NCI-H2171 (cell line): ENCODE measurements at places on chromosomes 1 and 21.

DNA sequence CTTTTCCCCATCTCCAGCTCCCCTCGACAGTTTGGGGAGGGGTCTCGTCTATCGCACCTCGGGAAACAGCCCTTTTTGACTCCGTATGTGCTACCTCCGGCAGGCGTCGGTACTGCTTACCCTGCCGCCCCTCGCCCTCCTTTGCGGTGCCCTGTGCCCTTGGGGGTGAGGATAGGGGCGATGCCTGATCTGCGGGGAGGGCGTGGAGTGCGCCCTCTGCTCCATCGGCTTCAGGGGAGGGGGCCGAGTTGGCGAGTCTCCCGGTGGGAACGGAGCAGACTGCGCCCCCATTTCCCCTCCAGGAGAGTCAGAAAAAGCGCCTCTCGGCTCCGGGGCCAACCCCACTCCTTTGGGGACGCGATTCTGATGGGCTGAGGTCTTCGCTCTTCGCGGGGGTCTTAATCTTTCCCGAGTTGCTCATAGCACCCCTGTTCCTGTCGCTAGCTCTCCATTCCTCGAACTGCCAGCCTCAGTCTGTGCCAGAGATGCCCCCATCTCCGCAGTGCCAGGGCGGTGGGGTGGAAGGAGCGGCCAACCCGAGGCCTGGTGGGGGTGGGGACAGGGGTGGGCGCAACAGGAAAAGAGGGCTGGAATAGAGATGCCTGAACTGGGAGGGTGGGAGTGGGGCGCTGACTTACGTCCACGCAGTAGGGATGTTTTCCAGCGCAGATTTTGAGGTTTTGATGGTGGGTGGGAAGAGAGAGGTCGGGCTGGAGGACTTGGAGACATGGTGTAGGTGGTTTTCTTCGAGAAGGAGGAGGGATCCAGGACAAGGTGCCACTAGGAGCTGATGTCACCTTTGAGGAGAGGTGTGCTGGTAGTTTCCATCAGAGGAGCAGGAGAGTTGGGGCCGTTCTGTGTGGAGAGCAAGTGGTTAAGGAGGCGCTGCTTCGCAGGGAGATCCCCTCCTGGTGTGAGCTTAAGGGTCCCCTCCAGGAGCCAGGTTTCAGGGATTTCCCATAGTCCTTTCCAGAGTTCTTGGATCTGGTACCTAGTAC is 674 bp downstream of the PPFIA4 start:
- DNase-seq = no peak

GRCh38 chr1:172755099-172755498 is 96.2 kb downstream of the FASLG start:
- DNase-seq = no peak

DNA sequence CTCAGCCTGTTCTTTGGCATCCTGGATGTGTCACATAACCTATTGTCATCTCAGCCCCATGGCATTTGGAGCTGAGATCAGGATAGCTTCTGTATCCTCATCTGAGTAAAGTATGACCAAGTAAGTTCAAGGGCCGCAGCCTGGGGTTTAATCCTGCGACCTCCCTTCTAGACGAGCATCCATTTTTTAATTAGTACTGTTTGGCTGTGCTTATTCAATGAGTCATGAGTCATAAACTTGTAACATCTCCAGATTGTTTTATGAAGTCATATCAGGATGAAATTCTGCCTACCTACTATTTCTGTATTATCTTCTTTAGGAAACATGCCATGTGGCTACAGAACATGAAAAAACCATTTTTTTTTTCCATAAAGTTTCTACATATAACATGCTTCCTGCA is 119.1 kb downstream of the ERG start:
- no peak for DNase-seq

DNA sequence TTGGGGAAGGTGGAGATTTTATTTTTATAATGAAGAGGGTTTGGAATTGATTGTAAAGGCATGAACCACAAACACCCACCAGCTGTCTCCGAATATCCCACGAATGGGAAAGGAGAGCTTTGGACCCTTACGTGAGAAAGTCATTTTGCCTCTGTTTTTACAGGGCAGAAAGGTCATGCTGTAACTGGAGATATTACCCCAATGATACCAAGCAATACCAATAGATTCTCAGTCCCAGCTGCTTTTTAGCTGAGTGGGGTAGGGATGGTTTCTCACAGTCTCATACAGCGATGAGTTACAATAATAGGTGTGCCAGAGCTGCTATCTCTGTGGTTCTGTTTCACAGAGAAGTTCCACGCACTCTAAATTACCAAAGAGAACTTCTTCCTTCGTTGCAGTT is 8.8 kb upstream of the F3 start:
- no peak for DNase-seq

GRCh38 chr1:97034651-97035050 is 313.1 kb downstream of the PTBP2 start:
- no peak for DNase-seq

GRCh38 chr1:245654460-245655050 is 499.8 kb downstream of the KIF26B start:
- DNase-seq = no peak

DNA sequence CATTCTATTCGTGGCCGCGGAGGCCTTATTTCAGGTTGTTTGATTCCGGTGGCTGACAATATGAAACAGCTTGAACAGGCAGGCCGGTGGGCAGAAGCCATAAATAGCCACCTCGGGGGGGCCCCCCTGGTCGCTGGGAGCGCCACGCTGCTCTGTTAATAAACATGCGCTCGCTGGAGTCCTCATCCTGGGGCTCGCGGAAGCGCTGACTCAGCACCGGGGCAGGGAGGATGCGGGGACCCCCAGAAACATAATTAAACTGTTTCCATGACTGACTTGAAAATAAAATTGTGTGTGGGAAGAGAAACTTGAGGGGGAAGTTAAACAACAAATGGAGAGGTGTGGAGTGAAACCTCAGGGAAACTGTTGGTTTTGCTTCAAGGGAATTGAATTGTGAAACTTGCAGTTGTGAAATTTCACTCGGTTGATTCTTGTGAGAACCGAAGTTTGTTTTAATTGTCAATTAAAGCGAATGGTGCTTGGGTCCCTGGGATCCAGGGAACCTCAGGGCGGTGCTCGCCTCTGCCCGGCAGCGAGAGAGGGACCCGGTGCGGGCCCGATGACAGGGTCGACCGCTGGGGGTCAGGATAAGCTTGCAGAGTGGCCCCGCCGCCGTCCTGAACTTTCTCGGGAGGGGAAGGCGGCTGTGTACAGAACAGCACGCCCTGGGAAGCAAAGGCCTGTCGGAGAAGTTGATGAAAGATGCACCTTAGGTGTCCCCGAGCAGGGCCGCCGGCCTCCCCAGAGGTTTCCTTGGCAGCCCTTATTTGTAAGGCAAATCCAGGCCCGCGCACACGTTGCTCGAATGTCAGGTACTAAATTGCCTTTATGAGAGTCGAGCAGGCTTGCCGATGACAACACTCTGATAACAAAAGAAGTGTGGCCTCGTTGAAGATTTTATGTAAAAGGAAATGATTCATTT is 176.9 kb upstream of the LMO4 start:
- no peak for DNase-seq

GRCh38 chr1:7247791-7248548 is 462.7 kb downstream of the CAMTA1 start:
- no peak for DNase-seq

DNA sequence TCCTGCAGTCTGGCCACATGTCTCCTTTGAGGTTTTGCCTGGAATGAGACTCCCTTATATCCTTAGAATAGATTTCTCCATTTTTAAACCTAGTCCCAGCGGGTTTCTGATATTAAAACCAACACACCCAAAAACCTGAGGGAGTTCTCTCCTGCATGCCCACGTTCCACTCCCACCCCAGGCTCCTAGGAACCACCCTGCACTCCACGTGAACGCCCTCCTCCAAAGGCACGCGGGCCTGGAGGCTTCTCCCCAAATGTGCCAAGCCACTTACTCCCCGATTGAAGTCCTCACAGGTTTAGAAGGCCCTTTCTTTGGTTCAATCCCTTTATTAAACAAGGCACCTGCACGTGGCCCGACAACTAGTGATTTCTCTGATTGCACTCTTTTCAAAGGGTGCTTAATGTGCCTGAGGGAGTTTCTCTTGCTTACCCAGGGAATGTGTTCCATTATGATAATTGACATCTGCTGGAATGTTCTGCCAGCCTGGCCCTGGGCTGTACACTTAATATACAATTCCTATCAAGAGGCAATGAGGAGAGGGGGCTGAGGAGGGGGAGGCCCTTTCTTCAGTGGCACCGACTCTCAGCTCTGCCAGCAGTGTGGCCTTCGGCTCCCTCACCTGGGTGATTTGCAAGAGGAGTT is 104.3 kb upstream of the ADAR start:
- no peak for DNase-seq

GRCh38 chr1:235533476-235534168 is 29.4 kb upstream of the B3GALNT2 start:
- no peak for DNase-seq

DNA sequence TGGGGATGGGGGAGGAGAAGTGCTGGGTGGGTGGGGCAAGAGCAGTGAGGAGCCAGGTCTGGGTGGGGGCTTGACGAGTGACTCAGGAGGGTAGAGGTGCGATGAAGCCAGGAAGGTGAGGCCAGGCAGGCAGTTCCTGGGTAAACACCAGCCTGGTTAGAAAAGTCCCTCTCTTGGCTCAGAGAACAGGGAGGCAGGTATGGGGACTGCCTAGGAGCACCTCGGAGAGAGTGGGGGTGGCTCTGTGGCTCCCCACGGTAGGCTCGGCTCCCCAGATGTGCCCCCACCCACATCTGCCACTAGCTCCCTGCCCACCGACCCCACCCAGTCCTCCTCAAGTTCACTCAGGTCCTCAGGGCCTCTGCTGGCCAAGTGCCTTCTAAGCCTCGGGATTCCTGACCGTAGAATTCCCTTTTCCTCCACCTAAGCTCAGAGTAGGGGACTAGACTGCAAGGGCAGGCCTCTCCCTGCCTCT is 1.2 kb downstream of the HSPG2 start:
- no peak for DNase-seq

DNA sequence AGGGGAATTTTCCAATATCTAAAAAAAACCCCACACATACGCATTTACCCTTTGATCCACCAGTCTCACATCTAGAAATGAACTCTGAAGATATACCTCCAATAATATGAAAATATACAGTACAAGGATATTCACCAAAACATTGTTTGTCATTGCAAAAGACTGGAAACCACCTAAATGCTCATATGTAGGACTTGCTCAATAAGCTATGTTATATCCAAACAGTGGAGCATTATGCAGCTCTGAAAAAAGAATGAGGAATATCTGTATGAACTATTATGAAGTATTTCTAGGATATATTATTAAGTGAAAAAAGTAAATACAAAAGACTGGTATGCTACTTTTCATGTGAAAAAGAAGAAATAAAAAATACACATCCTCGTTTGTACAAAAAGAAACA is 43.6 kb downstream of the CD55 start:
- DNase-seq = no peak
